ENCODE measurements at places on chromosomes 7 and 10.

- peak; percentile 35 for DNase-seq
Observed at GRCh38 chr10:102449321-102450123, 1.8 kb downstream of the C10orf95 start.

GRCh38 chr7:132066761-132067171, 509.5 kb downstream of the PLXNA4 start:
- DNase-seq = no peak

DNA sequence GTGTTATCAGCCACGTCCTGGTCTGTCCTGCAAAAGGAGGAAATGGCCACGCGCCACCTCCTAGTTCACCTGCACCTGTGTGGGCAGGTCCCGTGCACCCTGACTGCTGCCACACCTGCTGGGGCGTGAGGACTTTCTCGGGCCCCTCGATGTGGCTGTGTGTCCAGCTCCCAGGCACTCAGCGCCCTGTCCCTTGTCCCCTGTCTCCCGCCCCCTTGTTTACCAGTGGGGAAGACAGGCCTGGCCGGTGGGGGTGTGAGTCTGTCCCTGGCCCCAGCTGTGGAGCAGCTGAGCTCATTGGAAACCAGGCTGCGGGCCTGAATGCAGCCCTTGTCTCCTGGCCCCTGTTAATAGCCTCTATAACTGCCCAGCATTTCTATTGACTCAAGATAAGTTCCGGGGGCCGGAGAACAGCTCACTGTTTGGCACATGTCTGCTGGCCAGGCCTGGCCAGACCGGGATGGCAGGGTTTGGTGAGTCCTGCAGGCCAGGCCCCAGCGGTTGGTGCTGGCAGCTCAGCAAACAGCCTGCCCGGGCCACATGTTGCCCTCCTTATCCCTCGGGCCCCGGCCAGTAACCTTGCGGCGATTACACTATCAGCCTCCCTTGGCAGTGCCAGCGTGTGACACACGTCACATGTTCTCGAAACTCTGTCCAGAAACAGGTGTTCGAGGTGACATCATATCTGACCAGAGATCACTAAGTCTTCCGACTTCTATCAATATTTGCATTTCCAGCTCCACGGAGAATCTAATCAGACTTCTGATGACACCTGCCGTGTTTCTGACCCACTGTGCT, 52.1 kb downstream of the FOXL3 start:
- no peak for DNase-seq

GRCh38 chr7:156895024-156895780, 2.2 kb upstream of the LMBR1 start:
- no peak for DNase-seq

DNA sequence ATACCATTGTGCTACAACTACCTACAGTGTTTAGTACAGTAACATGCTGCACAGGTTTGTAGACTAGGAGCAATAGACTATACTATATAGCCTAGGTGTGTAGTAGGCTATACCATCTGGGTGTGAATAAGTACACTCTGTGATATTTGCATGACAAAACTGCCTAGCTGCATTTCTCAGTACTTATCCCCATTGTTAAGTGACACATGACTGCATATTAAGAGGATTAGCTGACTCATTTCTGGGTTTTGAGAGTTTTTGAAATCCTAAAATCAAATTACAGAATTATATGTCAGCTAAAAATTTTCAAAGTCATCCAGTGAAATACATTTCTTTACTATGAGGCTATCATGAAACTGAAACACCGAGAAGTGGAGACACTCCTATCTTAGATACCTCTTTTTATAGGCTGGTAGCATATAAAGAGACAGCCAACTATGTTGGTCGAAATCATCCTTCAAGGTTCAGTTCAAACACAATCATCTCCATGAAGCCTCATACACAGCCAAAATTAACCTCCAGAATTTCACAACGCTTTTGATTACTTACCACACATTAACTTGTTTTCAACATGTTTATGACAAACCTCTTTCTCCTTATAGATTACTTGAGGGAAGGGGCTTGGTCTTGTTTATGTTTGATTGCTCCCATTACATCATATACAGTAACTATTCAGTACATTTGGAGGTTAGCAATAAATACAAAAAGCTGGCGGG, 89.8 kb upstream of the ANK3 start:
- no peak for DNase-seq

DNA sequence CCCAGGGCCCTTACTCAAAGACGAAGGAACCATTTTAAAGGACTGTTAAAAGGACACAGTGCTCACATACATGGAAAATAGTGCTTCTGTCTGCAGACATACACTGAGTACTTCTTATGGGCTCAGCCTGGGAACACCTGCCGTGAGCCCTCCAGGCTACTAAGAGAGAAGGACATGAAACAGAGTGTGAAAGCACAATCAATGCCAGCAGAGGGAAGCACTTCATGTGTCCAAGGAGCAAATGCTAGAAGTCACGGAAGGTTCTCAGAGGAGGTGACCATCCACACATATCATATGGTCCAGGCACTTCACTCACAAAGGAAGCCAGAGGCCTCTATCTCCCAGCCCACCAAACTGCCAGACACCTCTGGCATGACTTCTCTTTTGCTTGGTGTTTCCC, 15.5 kb downstream of the ELMO1 start:
- no peak for DNase-seq

GRCh38 chr7:22447762-22448161, 52.2 kb downstream of the STEAP1B start:
- no peak for DNase-seq

DNA sequence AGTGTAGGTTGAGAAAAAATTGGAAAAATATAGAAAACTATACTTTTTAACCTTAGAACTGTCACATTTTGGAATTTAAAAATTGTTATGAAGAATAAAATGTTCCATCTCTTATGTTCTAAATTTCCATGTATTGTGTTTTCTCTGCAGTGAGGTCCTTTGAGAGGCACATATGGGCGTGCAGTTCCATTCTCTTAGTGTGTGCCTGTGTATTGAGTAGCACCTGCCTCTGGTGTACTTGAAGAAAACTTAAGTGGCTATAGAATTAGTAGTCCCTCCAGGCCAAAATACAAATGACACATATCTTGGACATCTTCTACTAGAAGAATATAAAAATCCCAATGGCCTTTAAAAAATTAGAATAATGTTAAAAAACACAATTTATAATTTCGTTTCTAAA, 149.2 kb downstream of the BICC1 start:
- DNase-seq = no peak

GRCh38 chr10:27446091-27446918, 57.8 kb upstream of the RAB18 start:
- DNase-seq = no peak

- DNase-seq = no peak
Observed at GRCh38 chr10:124589491-124590041, 127.9 kb downstream of the LHPP start.

DNA sequence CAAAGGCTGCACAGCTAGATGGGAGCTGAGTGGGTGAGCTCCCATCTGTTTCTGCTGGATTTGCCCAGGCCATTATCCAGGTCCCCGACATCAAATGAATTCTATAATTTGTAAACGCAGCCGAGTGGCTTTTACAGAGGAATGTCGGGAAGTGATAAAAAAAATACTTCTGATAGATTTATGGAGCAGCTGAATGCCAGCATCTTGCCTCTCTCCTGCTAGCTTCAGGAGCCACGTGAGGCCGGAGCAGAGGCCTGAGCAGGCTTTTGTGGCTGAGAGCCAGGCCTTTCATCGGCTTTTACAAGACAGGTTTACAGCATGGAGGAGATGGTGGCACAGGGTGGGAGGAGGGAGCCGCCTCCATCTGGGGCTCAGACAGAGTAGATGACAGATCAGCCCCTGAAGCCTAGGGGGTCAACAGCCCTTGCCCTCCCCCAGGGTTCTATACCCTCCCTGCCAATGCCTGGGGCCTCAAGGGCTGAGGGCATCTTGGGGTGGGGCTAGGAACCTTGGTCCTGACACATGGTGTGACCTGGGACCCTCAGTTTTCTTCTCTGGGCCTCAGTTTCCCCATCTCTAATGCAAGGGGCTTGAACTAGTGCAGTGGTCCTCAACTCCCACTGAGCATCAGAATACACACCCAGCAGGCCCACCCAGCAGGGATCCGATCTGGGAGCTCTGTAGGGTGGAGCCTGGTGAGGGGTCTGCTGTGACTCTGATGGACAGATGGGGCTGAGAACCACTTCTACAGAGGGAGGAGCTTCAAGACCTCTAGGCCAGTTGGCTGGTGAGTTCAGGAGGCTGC, 44.2 kb upstream of the PCBD1 start:
- DNase-seq = no peak

GRCh38 chr7:155255621-155256020, 42.1 kb upstream of the INSIG1 start:
- DNase-seq = no peak

GRCh38 chr7:86788948-86789347, 145.2 kb downstream of the GRM3 start:
- no peak for DNase-seq
